H9 (cell line): ENCODE measurements at places on chromosomes 13 and 19.

- no peak for DNase-seq
Measured at GRCh38 chr19:31678421-31678820, 329.2 kb upstream of the TSHZ3 start.

- no peak for DNase-seq
Measured at GRCh38 chr13:23687614-23688013, 117.4 kb downstream of the TNFRSF19 start.

DNA sequence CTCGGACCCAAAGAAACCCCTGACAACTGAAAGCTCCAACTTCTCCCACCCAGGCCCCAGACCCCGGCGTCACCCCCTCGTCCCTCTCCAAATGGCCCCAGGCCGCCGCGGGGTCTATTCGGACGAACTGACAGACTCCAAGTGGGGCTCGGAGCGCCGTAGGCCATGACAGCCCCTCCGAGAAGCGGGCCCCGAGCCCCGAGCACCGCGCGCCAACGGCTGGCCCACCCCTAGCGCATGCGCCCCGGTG, 360 bp downstream of the DDX39A start:
- DNase-seq = no peak

- peak; percentile 73 for DNase-seq
Measured at GRCh38 chr13:43785650-43786471, 911 bp downstream of the ENOX1 start.

GRCh38 chr13:59823486-59823885, 340.2 kb downstream of the DIAPH3 start:
- no peak for DNase-seq
